ENCODE measurements at places on chromosomes 12 and 14.
A peak's percentile ranks its signal among the peaks of the same experiment; 100 is the strongest.

DNA sequence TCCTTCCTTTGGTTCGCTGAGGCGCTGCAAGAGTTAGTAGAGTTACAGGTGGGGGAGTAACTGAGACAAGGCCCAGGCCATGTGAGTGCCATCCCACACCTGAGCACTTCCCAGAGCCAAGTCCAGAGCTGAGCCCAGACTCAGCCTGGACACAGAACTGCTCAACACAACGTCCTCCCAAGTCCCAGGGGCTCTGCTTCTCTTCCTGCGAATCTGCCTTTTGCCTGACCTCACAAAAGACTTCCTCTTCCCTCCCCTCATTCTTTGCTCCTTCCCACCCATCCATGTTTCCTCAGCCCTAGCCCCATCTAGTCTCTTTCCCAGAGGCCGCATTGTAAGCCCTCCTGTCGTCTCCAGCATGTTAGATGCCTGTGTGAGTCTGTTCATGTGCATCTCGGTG lies 16.6 kb upstream of the MCRS1 start:
- no peak for DNase-seq

DNA sequence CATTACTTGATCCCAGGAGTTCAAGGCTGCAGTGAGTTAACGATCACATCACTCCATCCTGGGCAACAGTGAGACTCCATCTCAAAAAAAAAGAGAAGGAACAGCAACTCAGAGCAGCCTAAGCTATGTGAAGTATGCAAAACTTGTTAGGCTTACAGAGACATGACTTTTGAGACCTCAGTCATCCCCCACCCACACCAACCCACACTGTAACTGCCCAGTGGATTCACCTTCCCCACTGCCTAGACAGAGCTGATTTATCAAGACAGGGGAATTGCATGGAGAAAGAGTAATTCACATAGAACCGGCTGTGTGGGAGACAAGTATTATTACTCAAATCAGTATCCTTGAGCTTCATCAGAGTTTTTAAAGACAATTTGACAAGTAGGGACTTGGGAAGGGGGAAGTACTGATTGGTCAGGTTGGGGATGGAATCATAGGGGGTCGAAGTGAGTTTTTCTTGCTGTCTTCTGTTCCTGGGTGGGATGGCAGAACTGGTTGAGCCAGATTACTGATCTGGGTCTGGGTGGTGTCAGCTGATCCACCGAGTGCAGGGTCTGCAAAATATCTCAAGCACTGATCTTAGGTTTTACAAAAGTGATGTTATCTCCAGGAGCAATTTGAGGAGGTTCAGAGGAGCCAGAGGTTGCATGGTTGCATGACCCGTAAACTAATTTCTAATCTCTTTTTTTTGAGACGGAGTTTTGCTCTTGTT lies 6.2 kb upstream of the WDR89 start:
- DNase-seq: no peak

DNA sequence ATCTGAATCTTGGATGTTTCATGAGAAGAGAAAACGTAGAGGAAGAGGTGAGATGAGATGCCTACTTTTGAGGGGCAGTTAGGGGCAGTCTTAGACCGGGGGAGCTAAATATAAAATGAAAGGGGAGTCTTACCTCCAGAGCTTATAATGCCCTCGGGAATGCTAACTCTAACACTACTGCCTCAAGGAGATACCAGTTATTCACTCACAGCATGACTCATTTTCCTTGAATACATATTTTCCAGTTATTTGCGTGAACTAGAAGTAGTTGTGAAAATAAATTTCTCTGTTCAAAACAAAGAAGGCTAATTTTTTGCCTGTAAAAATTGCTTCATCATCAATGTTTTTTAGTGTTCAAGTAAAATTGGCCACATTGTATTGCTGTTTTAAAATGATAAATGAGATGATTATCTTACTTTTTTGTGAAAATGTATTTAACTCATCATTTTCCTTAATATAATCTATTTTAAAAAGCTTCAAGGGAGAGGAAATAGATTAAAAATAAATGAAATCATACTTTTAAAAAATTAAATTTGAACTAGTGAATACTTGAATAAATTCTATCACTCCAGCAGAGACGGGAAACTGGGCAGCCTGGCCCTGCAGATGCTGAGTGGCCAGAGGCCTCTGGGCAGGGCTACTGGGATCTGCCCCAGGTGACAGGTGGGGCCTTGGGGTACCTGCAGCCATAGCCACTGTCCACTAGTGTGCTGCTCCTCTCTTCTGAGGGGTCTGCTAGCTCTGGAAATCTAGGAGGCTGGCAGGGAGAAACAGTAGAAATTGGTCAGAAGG lies 339.3 kb downstream of the EGLN3 start:
- no peak for DNase-seq

GRCh38 chr12:92121826-92122225 lies 23.8 kb downstream of the BTG1 start:
- DNase-seq: no peak

- DNase-seq: no peak
Measured at GRCh38 chr12:51784688-51785087, 63.8 kb downstream of the FIGNL2 start.

GRCh38 chr12:8078398-8078797 lies 3.7 kb upstream of the NECAP1 start:
- DNase-seq: peak; percentile 18

- no peak for DNase-seq
Measured at GRCh38 chr12:15634010-15634683, 155.0 kb downstream of the EPS8 start.

- DNase-seq: no peak
Measured at GRCh38 chr12:90327793-90328743, 619.4 kb upstream of the ATP2B1 start.

DNA sequence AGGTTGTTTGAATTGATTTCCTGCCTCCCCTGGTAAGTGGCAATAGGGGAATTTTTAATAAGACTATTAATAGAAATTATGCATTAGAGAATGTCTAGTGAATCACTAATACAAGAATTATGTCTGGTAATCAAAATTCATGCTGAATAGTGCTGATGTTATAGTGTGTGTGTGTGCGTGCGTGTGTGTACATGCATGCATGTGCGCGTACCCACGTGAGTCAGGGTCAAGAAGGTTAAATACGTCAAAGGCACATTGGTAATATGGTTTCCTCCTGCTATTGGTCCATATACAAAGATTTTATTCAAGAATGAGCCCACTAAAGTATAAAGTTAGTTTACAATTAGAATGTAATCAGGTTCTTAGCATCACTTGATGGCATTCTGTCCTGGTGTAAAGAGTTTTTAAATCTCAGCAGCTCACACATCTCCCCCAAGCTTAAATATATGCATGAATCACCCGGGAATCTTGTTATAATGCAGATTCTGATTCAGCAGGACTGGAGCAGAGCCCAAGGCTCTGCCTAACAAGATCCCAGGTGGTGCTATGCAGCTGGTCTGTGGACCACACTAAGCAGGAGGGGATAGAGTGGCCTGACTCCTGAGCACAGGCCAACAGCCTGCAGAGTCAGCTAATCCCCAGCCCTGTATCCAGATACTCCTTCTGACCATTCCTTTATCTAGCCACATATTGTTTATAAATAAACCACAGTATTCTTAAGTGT lies 43.9 kb downstream of the TTC9 start:
- no peak for DNase-seq

DNA sequence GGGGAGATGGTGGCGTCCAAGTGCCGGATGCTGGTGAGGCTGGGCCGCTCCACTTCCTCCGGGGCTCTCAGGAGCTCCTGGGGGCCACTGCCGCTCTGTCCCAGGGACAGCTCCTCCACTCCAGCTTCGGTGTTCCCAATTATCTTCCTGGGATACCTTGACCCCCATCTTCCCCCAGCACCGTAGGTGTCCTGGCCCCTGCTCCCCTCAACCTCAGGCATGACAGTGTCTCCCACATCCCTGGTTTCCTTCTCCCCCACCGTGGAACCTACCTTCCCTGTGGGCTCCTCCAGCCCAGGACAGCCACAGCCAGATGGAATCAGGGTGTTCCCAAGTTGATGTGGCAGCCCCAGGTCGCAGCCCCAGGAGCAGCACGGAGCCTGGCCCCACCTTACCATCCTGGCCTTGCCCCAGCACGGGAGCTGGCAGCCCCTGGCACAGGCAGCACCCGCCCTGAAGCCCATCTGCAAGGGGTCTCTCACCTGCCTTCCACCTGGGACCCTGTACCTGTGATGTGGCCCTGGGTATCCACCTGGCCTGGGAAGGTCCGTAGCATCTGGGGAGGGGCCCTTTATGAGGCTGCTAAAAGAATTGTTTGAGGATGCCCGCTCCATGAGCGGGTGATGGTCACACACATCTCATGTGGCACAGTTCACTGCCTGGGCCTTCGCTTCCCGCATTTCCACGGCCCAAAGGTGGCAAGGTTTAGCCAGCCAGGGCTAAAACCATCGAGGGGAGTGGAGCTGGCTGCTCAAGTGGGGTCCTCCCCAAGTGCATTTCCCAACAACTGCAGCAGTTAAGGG lies 4.1 kb downstream of the TMEM121 start:
- no peak for DNase-seq

- no peak for DNase-seq
Measured at GRCh38 chr12:5480218-5480937, 48.5 kb downstream of the NTF3 start.

DNA sequence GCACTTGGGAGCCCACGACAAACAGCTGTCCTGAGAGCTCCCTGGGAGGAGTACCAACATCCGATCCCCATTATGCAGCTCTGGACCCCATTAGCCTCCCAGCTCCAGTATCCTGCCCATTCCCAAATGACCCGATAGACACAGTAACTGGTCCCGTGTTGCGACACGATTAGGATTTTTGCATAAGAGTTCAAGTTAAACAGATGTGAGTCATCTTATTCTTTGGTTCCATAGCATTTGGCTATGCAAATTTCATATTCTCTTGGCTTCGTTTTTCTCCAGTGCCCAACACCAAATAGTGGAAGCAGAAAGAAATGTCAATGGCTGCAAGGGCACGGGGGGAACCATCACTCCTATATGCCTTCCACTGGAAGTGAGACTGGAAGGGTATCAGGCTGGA lies 43.0 kb upstream of the LRRC10 start:
- DNase-seq: no peak

GRCh38 chr12:130987151-130987931 lies 33.6 kb downstream of the ADGRD1 start:
- no peak for DNase-seq

DNA sequence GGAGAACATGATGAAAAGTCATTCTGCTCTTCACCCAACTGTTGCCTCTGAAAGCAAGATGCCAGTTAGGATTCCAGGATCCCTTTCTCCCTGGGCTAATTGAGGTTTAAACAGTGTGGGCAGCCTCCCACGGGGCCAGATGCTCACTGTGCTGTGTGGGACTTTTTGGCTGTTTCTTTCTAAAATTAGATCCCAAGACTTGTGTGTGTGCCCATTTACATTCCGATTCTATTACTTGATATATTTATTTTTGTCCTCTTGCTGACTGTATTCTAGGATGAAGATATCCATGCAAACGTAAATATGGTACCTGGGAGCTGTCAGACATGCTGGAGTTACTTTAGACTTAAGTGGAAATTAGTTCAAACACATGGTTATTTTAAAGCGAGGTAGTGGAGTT lies 6.2 kb downstream of the IFT43 start:
- DNase-seq: no peak

- DNase-seq: no peak
Measured at GRCh38 chr14:34668111-34668510, 38.2 kb upstream of the SNX6 start.

GRCh38 chr12:69884386-69884785 lies 59.4 kb downstream of the MYRFL start:
- no peak for DNase-seq

GRCh38 chr12:6735448-6736191 lies 11.8 kb downstream of the COPS7A start:
- DNase-seq: peak; percentile 24

Data from activated T-helper 2 cell treated with anti-CD3 and anti-CD28 coated beads, Interferon-gamma antibody, Interleukin-2, Interleukin-4, amounts not matched to agents 10 μg/mL and 5 μg/mL and 100 μg/mL, durations not matched to agents 14 hours and 24 hours and 36 hours (primary cell).